ENCODE measurements at places on chromosomes 6 and 20.

DNA sequence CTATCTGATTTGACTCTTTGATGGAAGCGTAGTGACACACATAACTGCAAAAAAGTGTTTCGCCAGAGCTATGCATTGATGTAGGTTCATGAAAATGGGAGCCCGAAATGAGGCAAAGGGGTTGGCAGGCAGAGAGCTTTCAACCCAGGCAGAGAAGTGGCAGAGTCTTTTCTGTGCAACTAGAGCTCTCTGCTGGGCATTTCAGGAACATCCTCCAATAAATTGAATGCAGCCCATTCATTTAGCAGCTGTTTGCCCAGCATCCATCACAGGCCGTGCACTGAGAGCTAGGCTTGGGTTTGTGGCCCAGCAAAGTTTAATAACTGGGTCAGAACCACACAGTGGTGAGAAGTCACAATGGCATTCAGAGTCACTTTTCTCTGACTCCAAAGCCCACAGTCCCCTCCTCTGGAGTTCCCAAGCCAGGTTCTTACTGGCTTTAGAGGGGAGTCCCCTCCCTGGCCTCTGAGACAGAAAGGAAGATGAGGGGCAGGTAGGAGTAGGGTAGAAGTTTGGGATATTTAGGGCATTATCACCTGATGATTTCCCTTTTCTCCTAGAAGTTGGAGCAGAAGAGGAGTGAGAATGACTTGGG, 31.8 kb upstream of the ELMO2 start:
- DNase-seq = no peak

GRCh38 chr20:21515300-21516179, 1.7 kb upstream of the NKX2-2 start:
- no peak for DNase-seq

DNA sequence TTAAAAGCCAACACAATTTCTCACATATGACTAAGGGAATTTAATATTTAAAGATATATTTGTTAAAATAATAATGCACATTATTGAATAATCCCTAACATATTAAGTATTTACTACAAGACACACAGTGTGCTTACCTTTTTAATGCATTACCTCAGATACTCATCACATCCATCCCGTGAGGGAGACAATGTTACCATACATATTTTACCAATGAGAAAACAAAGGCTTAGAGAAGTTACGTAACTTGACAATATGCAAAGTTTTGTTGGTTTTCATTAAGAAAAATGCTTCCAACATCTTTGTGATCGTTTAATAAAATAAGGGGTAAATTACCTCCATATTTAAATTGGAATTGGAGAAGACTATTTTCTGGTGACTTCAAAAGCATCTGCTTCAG, 4.3 kb downstream of the IFNGR1 start:
- DNase-seq = no peak

GRCh38 chr6:167244064-167244960, 46.8 kb upstream of the UNC93A start:
- DNase-seq = no peak

DNA sequence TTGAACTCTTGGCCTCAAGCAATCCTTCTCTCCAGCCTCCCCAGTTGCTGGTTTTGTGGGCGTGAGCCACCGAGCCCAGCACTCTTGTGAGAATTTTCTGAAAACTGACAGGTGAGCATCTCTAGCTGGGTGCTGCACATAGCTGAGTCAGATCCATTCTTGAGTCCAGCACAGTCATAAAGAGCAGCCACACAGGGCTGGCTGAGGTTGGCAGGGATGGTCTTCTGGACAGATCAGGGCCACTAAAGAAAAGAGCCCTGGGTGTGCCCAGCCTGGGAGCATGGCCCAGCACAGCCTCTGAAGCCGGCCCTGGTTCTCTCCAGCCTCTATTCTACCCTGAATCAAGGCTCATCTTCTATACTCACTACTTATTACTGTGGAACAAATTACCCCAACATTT, 11.5 kb downstream of the DLGAP4 start:
- DNase-seq = no peak

DNA sequence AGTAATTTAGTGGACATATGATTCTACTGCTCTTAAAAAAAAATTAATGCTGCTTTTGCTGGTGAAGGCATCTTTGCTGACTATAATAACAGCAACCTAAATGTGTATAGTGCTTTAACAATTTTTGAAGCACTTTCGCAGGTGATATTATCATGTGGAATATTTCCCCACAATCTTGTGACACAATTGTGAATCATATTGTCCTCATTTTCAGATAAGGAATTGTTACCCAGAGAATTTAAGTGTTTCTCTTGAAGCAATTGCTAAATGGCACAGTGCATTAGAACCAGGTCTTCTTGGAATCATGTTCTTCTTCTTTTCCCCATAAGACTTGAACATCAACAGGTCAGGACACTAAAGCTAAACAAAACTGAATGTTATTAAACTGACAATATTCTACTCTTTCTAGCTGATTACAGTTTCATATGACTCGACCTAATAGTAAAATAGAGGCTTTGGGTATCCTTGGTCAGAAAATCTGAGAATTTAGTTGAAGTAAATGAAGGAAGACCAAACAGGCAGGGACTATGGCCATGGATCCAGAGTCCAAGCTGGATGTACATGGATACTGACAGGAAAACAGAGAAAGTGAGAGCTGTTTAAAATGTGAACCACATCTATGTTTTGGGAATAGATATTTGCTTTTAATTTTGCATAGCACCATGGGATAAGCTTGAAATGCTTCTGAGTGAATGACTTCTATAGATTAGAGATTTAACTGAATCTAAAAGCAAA, 121.8 kb upstream of the SLC35B3 start:
- DNase-seq = no peak

DNA sequence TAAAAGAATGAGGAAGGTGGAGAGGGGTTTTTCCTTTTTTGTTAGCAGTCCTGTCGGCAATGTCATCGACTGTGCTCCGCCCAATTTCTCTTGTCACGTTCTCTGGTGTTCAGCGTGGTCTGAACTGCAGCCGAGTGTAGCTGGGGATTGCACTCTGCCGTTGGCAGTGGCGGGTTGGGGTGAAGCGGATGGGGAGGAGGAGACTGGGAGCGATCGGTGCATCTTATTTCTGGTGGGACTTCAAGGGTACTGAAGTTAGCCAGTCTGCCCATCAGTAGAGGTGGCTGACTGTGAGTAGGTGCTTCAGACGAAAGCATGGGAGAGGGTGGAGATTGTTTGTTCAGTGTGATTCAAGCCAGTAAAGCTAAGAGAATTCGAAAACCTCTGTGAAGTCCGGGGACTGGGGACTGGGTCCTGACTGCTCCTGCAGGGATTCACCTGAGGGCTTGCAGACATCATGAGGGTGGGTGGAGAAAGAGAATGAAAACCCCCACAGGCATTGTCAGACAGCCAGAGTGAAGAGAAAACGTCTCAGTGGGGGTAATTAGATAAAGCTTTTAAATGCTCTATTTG, 5.1 kb downstream of the RREB1 start:
- DNase-seq = peak; percentile 48

GRCh38 chr6:18246205-18246604, 18.1 kb downstream of the DEK start:
- DNase-seq = no peak

DNA sequence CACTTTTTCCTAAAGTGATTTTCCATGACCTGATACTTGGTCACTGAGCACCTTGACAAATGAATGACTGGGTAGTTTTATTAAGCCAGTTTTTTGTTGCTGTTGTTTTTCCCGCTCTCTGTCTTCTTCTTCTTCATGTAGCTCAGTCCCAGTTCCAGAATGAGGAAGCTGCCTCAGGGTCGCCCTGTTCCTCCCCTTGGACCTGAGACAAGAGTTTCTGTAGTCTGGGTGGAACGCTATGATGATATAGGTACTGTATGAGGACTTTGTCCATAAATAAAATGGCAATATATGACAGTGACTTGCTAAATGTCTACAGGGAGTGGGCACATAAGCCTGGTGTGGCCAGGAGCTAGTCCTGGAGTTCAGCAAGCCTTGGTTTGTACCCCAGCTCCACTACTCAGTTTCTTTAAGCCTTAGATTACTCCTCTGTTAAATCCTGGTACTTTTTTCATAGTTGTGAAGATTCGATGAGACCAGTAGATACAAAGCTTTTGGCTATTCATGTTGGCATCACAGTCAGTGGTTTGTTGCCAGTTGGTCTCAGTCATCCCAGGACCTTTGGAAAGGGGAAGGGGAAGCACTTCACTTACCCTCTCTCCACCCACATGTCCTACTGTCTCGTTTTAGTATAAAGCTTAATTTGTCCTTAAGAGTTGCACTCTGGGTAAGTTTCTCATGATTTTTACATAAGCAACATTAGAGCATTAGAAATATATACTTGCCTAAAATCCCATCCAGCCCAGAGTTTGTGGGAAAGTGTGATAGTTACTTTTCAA, 11.1 kb upstream of the ADIG start:
- DNase-seq = no peak

DNA sequence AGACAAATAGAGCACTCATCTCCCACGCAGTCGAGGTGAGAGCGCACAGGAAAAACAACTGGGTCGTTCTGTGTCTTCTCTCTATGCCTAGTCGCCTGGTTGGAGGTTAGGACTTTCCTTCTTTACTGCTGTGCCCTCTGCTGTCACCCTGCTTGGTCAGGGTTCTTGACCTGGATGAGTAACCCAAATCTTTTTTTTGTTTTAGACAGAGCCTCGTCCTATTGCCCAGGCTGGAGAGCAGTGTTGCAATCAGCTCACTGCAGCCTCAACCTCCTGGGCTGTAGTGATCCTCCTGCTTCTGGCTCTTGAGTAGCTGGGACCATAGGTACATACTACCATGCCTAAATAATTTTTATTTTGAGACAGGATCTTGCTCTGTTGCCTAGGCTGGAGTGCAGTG, 24.5 kb downstream of the PRPF6 start:
- DNase-seq = no peak

DNA sequence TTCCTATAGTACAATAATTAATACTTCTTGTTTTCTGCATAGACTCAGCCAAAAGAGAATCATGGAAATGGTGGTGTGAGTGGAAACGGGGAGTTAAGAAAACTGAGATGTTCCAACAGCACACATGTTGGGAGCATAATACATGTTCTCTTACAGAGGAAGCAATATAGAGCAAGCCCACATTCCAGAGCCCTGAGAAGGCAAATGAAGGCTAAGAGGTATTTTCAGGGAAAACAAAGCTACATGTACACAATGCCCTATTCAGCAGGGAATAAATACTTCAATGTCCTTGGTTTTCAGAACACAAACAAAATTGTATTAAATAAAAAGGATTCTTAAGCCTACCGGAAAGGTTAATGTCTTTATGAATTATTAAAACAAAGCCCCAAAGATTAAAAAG, 35.1 kb upstream of the SMIM8 start:
- no peak for DNase-seq

- DNase-seq = no peak
Observed at GRCh38 chr6:143549221-143549948, 37.9 kb upstream of the FUCA2 start.

GRCh38 chr6:143515766-143516355, 4.3 kb upstream of the FUCA2 start:
- no peak for DNase-seq

GRCh38 chr20:25744261-25744660, 47.6 kb upstream of the ZNF337 start:
- no peak for DNase-seq

DNA sequence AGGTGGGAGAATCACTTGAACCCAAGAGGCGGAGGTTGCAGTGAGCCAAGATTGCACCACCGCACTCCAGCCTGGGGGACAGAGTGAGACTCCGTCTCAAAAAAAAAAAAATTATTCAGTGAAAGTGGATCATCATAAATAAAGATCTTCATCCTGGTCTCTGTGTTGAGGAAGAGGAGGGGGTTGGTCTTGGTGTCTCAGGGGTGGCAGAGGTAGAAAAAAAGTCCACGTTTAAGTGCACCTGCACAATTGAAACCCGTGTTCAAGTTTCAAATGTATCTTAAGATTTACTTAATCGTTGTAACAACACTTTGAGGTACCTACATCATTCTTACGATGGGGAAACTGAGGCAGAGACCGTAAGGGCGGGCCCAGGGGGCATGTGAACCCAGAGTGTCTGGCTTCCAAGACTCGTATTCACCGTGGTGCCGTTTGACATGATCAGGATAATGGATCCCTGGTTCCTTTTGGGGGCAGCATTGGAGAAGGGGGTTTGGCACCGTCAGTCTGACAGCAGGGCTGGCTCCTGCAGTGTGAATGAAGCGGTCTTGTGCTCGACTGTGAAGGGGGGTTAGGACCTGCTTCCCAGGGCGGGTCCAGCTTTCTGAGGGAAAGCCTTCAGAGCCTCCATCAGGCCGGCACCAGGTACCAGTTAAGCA, 32.9 kb upstream of the ID1 start:
- DNase-seq = no peak

- DNase-seq = no peak
Observed at GRCh38 chr20:36306553-36307411, 643 bp downstream of the DLGAP4 start.

GRCh38 chr6:14524319-14524718, 406.7 kb downstream of the CD83 start:
- no peak for DNase-seq

- DNase-seq = no peak
Observed at GRCh38 chr20:20411402-20411801, 43.5 kb downstream of the INSM1 start.

DNA sequence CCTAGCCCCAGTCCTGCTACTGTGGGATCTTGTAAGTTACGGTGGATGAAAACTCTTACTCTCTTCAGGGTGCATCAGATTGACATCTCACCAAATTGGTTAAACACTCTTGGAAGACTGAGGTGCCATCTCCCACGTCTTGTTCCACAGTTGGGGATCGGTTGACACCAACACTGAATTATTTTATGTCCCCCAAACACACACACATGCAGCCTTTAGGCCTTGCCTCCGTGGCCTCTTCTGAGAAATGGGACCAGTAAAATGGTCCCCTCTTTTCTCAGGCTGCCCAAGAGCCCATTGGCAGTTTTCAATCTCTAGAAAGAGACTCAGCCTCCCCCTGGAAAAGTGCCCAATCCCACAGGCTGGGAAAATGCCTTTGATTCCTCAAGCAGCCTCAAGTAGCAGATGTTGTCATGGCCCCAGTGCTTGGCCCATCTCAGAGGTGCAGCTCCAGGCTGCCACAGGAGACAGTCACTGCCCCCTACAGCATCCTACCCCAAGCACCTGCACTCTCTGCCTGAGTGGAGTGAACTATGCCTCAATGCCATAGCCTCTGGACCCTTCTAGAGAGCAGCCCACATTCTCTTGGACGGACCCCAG, 163.9 kb downstream of the ANKRD60 start:
- peak; percentile 14 for DNase-seq

DNA sequence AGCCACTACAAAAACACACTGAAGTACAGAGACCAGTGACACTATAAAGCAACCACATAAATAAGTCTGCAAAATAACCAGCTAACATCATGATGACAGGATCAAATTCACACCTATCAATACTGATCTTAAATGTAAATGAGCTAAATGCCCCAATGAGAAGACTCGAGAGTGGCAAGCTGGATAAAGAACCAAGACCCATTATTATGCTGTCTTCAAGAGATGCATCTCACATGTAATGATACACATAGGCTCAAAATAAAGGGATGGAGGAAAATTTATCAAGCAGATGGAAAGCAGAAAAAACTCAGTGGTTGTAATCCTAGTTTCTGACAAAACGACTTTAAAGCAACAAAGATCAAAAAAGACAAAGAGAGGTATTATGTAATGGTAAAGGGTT, 138.1 kb upstream of the PLN start:
- no peak for DNase-seq
